ENCODE measurements at places on chromosomes 1 and 21. TPM values are rescaled to one million over a fixed set of nuclear protein-coding genes. Genes with fewer than 3 reads are reported as not detected.

GRCh38 chr1:165073185-165074007 lies 283.1 kb downstream of the LMX1A start:
- no peak overlapping the region for H3K4me3 ChIP-seq
- peak; percentile 57 for DNase-seq
- H3K4me1 ChIP-seq = no peaks in the 10 kb centered on the region
- H3K36me3 ChIP-seq = no peaks in the 10 kb centered on the region
- H3K27me3 ChIP-seq = no peaks in the 10 kb centered on the region
- H3K27ac ChIP-seq = no peak overlapping the region

GRCh38 chr1:165841582-165842017 lies 14.2 kb downstream of the UCK2 start:
- H3K27ac ChIP-seq = no peak overlapping the region
- no peaks in the 10 kb centered on the region for H3K27me3 ChIP-seq
- no peaks in the 10 kb centered on the region for H3K36me3 ChIP-seq
- DNase-seq = no peak
- H3K4me1 ChIP-seq = peaks cover 19% of the 10 kb centered on the region
- H3K4me3 ChIP-seq = no peak overlapping the region

DNA sequence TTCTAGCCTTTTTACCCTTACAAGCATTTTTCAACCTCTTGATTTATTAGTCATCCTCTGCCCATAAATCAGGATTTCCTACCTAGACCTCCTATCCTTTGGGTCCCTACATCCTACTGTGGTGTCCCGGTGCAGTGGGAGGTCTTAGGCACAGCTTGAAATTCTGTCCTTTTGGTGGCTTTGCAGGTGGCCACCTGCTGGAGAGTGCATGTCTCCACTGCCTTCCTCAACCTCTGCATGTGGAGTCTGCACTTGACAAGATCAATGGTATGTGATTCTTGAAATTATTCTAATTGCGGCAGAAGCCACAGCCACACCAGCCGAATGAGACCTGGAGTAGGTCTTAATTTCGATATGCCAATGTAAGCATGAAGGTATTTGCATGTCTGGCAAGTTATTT lies 11.4 kb upstream of the KCNA3 start:
- no peaks in the 10 kb centered on the region for H3K36me3 ChIP-seq
- no peak overlapping the region for H3K4me3 ChIP-seq
- H3K27me3 ChIP-seq = no peaks in the 10 kb centered on the region
- no peak overlapping the region for H3K27ac ChIP-seq

DNA sequence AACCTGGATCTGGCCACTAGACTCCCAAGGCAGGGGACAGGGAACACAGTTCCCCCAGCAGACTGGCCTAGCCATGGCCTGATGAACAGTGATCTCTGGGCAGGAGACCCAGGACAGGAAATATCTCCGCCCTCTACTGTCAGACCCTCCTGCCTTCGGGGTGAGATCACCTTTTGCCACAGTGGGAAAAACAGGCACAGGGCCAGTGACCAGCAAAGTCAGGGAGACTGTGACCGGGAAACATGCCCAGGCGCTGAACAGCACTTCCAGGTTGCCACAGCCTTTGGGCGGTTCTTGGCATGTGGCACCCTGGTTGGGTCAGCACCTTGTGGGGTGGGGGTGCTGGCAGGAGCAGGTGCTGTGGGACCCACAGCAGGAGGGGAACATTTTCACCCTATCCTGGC lies 8.9 kb upstream of the ZNF669 start:
- no peaks in the 10 kb centered on the region for H3K4me1 ChIP-seq
- no peaks in the 10 kb centered on the region for H3K36me3 ChIP-seq
- no peak for DNase-seq
- H3K27me3 ChIP-seq = peaks cover 4% of the 10 kb centered on the region
- H3K27ac ChIP-seq = no peak overlapping the region

DNA sequence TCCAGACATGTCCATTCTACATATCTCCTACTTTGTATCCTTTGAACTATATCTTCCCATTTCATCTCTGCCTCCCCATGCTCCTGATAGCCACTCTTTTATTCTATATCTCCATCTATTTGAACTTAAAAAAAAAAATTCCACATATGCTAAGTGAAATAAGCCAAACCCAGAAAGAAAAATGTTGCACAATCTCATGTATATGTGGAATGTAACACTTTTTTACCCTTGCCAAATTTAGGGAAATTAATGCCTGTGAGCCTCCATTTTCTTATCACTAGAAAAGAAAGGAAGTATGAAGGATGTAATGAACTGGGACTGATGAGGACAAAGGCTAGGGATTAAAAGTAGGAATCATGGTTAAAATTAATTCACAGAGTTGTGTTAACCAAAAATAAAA lies 53.5 kb downstream of the RGS13 start:
- DNase-seq = no peak
- no peak overlapping the region for H3K27ac ChIP-seq
- H3K36me3 ChIP-seq = no peaks in the 10 kb centered on the region
- H3K4me1 ChIP-seq = no peaks in the 10 kb centered on the region
- no peak overlapping the region for H3K4me3 ChIP-seq
- no peaks in the 10 kb centered on the region for H3K27me3 ChIP-seq

DNA sequence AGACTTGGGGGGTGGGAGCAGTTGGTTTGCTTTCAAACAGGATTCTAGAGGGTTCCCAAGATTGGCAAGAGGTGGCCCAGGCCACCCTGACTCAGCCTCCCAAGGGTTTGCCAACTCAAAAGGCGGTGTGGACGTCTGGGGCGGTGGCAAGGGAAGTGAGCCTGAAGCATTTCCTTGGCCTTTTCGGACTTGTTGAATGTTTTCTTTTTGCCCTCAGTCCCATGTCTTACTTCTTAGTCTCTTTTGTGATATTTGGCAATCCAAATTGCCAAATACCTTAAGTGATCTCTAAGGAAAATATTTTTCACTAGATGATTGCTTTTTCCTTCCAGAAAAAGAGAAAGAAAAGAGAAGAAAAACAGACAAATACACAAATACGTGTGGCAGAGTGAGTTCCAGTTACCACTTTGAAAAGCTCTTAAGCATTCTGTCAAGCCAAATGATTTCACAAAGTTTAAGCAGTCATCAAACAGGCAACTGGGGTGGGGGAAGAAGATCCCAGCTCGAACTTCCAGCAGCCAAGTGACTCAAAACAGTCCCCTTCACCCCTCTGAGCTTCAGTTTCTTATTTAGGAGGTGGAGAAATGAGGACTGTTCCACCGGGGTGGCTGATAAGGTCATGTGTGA lies 374.6 kb upstream of the USP24 start:
- H3K4me1 ChIP-seq = no peaks in the 10 kb centered on the region
- no peak for DNase-seq
- H3K27me3 ChIP-seq = no peaks in the 10 kb centered on the region
- no peak overlapping the region for H3K4me3 ChIP-seq
- H3K27ac ChIP-seq = no peak overlapping the region

GRCh38 chr1:228513236-228513900 lies 26.2 kb downstream of the RNF187 start:
- no peak overlapping the region for H3K4me3 ChIP-seq
- H3K27ac ChIP-seq = no peak overlapping the region
- H3K36me3 ChIP-seq = no peaks in the 10 kb centered on the region
- H3K27me3 ChIP-seq = peaks cover 5% of the 10 kb centered on the region
- no peaks in the 10 kb centered on the region for H3K4me1 ChIP-seq
- DNase-seq = no peak

DNA sequence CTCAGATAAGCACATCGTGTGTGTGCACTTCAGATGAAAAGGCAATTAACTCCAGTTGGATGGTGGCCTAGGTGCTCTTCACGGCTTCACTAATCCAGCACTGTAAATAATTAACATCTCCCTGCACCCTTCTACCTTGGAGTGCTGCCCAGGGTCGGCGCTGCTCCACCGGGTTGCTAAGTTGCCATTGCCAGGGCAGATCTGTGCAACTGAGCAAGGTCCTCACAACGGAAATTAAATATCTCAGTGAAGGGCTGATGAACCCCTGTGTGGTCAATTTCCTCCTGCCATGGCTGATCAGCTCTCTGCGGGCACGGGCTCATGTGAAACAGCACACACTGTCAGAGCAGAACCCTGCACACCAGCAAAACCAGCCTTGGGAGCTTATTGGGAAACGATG lies 63.2 kb downstream of the SYDE2 start:
- DNase-seq = peak; percentile 93
- no peak overlapping the region for H3K4me3 ChIP-seq
- no peaks in the 10 kb centered on the region for H3K27me3 ChIP-seq
- H3K4me1 ChIP-seq = peaks cover 2% of the 10 kb centered on the region
- H3K27ac ChIP-seq = no peak overlapping the region

DNA sequence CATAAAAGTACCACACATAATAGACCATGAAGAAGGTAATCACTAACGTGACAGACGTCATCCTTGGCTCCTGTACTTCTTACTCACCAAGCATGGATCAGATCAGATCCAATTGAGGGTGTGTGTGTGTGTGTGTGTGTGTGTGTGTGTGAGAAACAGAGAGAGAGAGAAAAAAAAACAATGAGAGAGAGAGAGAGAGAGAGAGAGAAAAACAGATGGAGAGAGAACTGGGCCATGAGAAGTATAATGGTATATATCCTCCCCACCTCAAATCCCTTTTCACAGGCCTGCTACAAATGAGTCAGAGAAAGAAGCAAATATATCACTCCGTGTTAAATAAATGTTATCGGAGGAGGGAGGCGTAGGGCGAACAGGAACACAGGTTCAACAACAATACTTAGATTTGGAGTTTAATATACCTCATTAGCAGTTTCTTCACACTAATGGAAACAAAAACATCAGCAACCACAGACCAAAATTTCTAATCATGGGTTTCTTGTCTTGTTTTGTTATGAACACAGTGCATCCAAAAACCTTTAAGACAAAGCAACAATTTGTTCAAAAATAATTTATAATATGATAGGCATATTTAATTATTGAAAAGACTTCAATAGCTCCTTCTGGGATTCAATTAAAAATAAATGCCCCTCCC lies 45.3 kb downstream of the TIAM1 start:
- H3K27ac ChIP-seq = no peak overlapping the region
- peak; percentile 48 for DNase-seq
- no peak overlapping the region for H3K4me3 ChIP-seq
- H3K36me3 ChIP-seq = no peaks in the 10 kb centered on the region
- H3K4me1 ChIP-seq = no peaks in the 10 kb centered on the region

- H3K27me3 ChIP-seq = no peaks in the 10 kb centered on the region
- H3K27ac ChIP-seq = no peak overlapping the region
Observed at GRCh38 chr21:37183749-37184148, 83.4 kb downstream of the VPS26C start.

GRCh38 chr1:15417059-15417934 lies 7.6 kb downstream of the EFHD2 start:
- H3K4me1 ChIP-seq = peaks cover 24% of the 10 kb centered on the region
- peak overlapping the region; percentile 78 for H3K27ac ChIP-seq
- peak; percentile 95 for DNase-seq
- H3K27me3 ChIP-seq = no peaks in the 10 kb centered on the region
- no peaks in the 10 kb centered on the region for H3K36me3 ChIP-seq

Gene VWA5B1
- 1.5 TPM for polyA plus RNA-seq

Gene FAM167B
- polyA plus RNA-seq = 1.4 TPM

Gene ARID1A
- polyA plus RNA-seq = 13.6 TPM

Gene AMPD1
- polyA plus RNA-seq = 0.19 TPM

Gene HYI
- 212 TPM for polyA plus RNA-seq
